ENCODE measurements at places on chromosomes 6 and 20.

DNA sequence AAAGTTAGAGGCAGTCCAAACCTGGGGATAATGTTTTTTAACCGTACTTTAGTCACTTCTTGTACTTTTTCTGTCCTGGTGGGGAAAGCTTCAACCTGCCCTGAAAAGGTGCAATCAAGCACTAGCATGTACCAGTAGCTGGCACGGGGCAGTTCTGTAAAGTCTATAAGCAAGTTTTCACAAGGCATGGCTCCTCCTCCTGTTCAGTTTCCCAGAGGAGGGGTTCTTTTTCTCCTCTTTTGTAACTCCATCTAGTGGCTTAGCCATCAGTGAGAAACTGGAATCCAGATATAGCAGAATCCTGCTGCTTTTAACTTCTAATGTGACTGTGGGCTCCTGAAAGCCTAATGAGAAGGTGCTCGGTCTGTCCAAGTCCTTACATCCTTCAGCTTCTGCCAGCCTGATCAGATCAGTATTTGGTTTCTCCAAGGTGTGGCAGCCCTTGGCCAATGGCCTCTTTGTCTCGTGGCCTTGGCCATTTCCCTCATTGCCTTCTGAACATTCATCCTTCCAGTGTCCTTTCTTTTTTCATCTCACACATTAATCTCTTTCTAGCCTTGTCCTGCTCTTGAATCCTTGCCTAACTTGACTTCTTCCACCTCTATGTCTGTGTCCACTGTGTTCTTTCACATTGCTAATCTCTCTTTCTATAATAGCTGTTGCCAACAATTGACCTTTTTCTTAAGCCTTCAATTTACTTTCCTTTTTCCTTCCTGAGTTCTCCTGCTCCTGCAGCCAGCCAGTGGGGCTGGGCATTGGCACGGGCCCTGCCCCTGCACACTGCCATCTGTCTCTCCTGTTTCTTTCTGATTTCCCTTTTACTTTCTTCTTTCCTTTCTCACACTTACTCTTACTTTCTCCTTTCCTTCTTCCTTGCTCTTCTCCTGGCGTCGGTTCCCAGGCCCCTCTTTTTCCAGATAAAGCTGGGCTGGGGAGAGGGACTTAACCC lies 222.0 kb upstream of the SYNCRIP start:
- no peak for ATAC-seq

GRCh38 chr6:43984442-43985321 lies 142.6 kb downstream of the MRPL14 start:
- ATAC-seq = no peak

- peak; percentile 57 for ATAC-seq
Observed at GRCh38 chr20:13567663-13568062, 71.1 kb downstream of the TASP1 start.

DNA sequence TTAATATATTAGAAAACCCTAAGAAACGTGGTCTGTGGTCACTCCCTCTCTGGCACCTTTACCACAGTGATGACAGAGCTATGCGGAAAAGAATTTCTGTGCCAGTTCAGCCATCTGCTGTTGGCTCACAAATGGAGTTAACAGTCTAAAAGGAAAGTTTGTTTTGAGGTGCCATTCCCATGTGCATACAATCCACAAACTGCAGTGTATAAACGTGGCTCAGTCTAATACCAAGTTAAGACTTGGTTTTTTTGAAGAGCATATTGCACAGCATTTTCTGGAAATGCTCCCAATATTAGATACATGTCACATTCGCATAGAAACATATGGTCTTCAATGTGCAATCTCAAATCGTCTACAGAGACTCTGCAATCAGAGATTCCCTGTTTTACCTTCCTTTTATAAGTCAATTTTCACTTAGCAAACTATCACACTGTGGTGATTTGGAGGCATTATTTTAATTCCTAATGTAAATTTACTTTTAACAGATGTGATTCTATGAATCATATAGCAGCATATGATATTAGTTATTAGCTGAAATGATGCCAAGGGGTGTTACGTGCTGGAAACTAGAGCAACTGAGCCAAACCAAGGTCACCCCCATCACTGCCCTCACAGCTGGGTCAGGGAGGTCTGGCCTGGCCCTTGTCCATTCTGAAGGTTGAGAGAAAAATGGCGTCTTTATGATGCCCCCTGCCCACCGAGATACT lies 383.5 kb downstream of the PRKN start:
- no peak for ATAC-seq

- ATAC-seq = no peak
Observed at GRCh38 chr6:106674541-106675229, 45.3 kb downstream of the QRSL1 start.

DNA sequence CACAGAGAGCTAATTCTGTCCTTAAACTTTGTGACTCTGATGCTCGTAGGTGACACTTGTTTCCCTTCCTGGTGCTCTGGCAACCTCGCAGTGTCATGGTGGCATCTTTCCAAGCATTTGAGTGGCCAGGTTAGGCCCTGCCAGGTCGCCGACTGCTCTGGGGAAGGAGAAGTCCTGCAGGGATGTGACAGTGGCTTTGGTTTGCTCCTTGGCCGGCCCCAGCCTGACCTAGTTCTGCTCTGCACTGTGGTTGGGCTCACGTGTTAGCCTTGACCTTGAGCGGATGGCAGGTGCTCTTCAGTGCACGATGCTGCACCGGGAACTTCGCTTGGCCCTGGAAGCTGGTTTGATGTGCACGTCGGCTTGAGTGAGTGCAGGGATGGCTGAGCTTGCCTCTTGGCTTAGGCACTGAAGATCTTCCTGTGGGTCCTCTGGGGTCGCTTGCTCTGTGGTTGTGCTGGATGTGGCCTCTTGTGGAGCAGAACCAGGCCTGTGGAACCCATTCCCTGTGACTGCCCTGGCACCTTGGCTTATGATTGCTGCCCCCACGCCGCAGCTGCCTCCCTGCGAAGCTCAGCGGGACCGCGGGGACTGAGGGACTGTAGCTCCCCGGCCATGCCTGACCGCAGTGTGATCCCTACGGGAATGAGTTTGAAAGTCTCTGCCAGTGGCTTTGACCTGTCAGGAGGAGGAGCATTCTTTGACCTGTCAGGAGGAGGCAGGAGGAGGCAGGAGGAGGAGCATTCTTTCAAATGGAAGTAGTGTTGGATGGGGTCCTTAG lies 8.7 kb downstream of the OSBPL2 start:
- no peak for ATAC-seq

DNA sequence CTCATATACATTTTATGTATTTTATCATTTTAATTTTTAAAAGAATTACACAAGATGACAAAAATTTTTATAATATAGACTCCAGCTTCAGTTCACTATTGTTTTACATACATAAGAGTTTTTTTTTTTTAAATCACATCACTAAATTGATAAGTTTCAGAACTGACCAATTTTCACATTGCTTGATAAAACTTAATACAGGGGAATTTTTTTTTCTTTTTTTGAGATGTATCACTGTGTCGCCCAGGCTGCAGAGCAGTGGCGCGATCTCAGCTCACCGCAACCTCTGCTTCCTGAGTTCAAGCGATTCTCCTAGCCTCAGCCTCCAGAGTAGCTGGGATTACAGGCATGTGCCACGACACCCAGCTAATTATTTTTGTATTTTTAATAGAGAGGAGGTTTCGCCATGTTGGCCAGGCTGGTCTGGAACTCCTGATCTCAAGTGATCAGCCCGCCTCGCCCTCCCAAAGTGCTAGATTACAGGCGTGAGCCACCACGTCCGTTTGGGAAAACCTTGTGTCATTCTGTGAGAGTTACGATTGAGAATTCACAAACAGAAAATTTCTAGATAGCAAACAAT lies 36.6 kb upstream of the BTN3A2 start:
- no peak for ATAC-seq

DNA sequence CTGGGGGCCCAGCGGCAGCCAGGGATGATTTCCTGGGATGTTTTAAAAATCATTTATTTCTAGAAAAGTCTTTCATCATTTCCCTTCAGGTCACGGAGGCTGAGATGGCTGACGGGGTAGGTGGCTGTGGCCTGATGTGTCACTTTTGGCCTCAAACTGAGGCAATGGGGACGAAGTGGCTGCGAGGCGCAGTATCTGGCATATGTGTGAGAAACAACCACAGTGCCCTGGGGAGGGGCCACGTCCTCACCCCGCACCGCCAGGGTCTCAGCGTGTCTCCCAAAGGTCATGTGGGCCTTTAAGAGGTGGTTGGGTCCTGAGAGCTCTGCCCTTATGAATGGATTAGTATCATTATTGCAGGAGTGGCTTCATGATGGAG lies 120.0 kb downstream of the CEBPB start:
- ATAC-seq = no peak

DNA sequence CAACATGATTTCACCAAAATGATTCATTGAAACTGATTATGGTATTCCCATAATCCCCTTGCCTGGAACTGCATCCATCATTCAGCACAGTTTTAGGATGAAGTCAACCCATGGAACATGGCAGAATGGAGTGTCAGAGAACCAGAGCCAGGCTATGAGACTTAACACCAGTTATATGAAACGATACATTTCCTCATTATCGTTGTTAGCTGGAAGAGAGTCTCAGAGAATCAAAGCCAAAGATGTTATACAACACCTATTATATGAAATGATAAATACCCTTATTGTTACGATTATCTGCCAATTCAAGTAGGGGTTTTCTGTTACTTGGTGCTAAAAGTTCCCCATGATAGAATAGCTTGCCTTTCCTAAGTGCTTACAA lies 131.2 kb downstream of the BCAS1 start:
- ATAC-seq = no peak

GRCh38 chr20:17530716-17531664 lies at the start of gene BFSP1:
TSS of gene BFSP1 (minus strand) at chr20:17531379. CDS start at chr20:17531329, 50 bp downstream.
- ATAC-seq = peak; percentile 78

DNA sequence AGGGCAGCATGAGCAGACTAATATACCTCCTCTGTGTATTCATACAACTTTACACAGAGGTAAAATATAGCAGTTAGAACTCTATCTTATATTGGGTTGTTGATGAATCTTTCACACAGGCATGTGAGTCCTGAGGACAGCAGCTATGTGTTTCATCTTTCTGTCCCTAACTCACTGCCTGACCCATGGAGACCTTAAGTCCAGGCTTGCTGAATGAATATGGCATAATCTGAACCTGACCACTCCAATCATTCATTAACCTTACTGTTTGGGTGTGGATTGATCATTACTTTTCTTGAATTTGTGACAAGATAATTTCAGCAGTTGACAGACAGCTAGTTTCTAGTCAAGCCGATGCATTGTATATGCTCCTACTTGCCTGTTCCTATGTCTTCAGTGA lies 27.3 kb upstream of the TSPYL1 start:
- ATAC-seq = no peak

GRCh38 chr20:60986506-60987156 lies 265.4 kb upstream of the CDH4 start:
- ATAC-seq = no peak

GRCh38 chr6:18147616-18148015 lies 7.3 kb downstream of the TPMT start:
- ATAC-seq = no peak

GRCh38 chr6:41286544-41287346 lies at the start of gene TREM1:
TSS of gene TREM1 (minus strand) at chr6:41286682. CDS start at chr6:41286655, 27 bp downstream.
- ATAC-seq = no peak

DNA sequence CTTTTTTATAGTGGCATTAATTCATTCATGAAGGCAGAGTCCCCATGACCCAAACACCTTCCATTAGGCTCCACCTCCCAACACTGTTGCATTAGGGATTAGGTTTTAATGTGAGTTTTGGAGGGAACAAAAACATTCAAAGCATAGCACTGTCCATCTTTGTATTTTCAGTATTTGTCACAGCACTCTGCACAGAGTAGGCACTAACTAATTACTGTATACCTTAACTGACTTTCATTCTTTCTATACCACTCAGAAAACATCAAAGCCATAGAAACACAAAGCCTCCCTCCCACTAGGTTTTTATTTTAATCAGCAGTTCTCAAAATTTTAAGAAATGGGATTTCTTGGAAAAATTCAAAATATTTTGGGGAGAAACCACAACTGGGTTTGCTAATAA lies 21.8 kb upstream of the AHI1 start:
- no peak for ATAC-seq

GRCh38 chr20:56417911-56418310 lies 5.9 kb downstream of the CASS4 start:
- ATAC-seq = no peak

- no peak for ATAC-seq
Observed at GRCh38 chr6:131854803-131855202, 47.0 kb downstream of the ENPP1 start.

DNA sequence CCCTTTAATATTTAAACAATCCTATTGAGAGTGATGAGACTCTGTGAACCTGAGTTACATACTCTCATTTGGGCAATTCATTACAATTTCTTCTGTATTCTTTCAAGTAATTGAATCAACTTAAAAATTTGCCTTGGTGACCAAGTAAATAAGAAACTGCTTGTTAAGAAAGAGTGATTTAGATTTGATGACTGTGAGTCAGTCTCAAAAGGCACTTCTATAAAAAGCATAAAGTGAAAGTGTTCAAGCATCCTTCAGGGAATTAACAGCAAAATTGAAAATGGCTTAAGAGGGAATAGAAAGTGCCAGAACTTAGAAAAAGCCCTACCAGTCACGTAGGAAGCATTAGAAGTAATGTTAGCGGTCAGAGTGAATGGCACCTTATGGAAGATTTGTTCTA lies 654.7 kb downstream of the EPM2A start:
- ATAC-seq = no peak

GRCh38 chr20:3869839-3870634 lies 19.1 kb upstream of the PANK2 start:
- peak; percentile 9 for ATAC-seq

DNA sequence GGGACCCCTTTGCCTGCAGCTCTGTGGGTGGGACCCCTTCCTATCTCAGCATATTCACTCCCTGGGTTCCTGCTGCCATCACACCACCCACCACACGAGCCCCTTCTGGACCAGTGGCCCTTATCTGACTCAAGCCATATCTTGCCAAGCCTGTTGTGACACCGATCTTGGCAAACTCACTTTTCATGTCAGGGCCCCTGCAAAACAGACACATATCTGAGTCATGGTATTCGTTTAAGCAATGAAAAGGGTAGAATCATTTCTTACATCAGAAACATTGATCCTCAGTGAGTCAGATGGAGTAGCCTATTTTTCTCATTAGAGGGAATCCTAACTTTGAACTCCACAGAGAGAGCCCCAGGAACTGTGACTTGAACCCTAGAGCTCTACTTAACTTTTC lies 10.6 kb downstream of the RAET1E start:
- peak; percentile 31 for ATAC-seq

GRCh38 chr20:58888521-58889333 lies 36.2 kb downstream of the GNAS start:
- peak; percentile 55 for ATAC-seq

GRCh38 chr6:2862712-2863181 lies 21.1 kb upstream of the SERPINB1 start:
- no peak for ATAC-seq

DNA sequence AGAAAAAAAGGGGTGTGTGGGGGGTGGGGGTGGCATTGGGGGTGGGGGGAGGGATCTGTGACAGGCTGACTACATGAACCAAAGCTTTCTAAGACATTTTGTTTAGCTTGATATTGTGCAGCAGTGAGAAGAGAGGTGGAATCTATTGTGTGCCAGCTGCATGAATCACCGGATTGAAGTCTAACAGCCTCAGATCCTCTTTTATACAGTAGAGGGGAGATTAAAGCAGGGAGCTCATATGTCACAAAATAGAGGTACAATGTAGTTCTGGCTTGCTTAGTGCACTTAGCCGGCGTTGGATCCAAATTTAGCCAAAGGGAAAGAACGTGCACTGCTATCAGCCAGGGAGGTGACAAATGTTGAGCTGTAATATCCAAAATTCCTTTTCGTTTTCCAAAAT lies 404.2 kb upstream of the CITED2 start:
- peak; percentile 70 for ATAC-seq

GRCh38 chr6:31900917-31901414 lies 920 bp downstream of the ZBTB12 start:
- ATAC-seq = no peak
